ENCODE measurements at places on chromosomes 12 and 14.
A peak's percentile ranks its signal among the peaks of the same experiment; 100 is the strongest.

- DNase-seq: no peak
- H3K27ac ChIP-seq: no peak overlapping the region
Observed at GRCh38 chr12:132154941-132155770, 10.9 kb downstream of the NOC4L start.

DNA sequence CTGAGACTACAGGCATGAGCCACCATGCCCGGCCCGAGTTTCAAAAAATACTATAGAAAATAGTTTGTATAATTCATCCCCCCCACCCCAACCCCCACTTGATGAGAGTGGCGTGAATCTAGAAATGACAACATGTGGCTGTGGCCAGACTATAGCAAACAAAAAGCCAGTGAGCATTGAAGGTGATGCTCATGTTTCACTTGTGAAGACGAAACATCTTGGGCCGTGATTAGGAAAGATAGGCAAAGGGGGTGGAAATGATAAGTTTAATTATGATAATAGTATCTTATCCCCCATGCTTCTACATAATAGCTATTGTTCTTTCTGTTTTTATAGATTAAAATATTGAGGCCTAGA is 8.5 kb downstream of the BORCS5 start:
- no peaks in the 10 kb centered on the region for H3K36me3 ChIP-seq
- H3K4me1 ChIP-seq: peaks cover 29% of the 10 kb centered on the region
- H3K27ac ChIP-seq: peak overlapping the region; percentile 63
- DNase-seq: no peak
- H3K4me3 ChIP-seq: no peak overlapping the region
- no peaks in the 10 kb centered on the region for H3K27me3 ChIP-seq

DNA sequence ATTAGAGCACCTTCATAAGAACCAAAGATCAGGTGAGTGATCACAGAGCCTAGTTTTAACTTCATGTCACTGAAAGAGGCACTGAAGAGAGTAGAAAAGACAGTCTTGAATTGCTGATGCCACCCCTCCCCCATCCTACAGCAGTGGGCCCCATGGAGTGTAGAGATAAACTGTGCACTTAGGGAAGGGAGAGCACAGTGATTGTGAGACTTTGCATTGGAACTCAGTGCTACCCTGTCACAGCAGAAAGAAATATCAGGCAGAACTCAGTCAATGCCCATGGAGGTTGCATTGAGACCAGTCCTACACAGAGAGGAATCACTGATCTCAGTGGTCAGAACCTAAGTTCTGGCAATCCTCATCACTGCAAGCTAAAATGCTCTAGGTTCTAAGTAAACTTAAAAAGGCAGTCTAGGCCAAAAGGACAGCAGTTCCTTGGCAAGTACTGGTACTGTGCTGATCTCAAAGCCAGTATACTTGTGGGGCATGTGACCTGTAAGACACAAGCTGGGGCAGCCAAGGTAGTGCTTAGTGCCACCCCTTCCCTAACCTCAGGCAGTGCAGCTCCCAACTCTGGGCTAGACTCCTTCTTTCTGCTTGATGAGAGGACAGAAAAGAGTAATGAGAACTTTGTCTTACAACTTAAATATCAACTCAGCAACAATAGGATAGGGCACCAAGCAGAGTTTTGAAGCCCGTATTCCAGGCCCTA is 94.1 kb downstream of the FSCB start:
- H3K27ac ChIP-seq: no peak overlapping the region
- no peaks in the 10 kb centered on the region for H3K36me3 ChIP-seq
- no peak for DNase-seq
- no peaks in the 10 kb centered on the region for H3K4me1 ChIP-seq
- no peak overlapping the region for H3K4me3 ChIP-seq

DNA sequence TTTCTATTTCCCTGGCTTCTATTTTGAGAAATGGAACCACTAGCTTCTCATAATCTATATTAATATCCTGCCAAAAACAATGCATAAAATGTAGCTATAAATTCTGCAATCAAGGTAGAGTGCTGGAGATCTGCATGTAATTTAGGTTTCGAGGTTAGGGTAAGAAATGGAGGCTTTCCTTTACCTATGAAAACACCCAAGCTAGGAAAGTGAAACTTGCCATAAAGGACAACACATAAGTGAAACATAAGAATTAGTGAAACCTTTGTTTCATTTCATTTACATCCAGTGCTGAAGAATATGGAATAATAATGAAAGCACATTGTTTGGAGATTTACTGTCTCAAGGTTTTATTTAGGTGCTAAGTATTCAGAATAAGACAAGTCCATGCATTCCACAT is 9.7 kb downstream of the CLEC2A start:
- H3K4me3 ChIP-seq: no peak overlapping the region
- no peaks in the 10 kb centered on the region for H3K4me1 ChIP-seq
- no peak for DNase-seq
- no peak overlapping the region for H3K27ac ChIP-seq
- H3K36me3 ChIP-seq: no peaks in the 10 kb centered on the region

DNA sequence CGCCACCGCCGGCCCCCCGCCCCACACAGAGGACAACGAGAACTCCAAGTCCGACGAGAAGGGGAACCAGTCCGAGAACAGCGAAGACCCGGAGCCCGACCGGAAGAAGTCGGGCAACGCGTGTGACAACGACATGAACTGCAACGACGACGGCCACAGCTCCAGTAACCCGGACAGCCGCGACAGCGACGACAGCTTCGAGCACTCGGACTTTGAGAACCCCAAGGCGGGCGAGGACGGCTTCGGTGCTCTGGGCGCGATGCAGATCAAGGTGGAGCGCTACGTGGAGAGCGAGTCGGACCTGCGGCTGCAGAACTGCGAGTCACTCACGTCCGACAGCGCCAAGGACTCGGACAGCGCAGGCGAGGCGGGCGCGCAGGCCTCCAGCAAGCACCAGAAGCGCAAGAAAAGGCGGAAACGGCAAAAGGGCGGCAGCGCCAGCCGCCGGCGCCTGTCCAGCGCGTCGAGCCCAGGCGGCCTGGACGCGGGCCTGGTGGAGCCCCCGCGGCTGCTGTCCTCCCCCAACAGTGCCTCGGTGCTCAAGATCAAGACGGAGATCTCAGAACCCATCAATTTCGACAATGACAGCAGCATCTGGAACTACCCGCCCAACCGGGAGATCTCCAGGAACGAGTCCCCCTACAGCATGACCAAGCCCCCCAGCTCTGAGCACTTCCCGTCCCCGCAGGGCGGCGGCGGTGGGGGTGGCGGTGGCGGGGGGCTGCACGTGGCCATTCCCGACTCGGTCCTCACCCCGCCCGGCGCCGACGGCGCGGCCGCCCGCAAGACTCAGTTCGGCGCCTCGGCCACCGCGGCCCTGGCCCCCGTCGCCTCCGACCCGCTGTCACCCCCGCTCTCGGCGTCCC is 150.9 kb downstream of the EGLN3 start:
- no peaks in the 10 kb centered on the region for H3K36me3 ChIP-seq
- peaks cover 6% of the 10 kb centered on the region for H3K4me1 ChIP-seq
- DNase-seq: no peak
- H3K4me3 ChIP-seq: peak overlapping the region; percentile 57
- no peaks in the 10 kb centered on the region for H3K27me3 ChIP-seq

- H3K4me1 ChIP-seq: no peaks in the 10 kb centered on the region
- DNase-seq: no peak
- H3K27ac ChIP-seq: no peak overlapping the region
- H3K36me3 ChIP-seq: no peaks in the 10 kb centered on the region
Observed at GRCh38 chr12:88401155-88401554, 179.1 kb downstream of the KITLG start.

GRCh38 chr14:91835920-91836843 is 31.2 kb downstream of the TC2N start:
- H3K27me3 ChIP-seq: no peaks in the 10 kb centered on the region
- DNase-seq: no peak
- H3K36me3 ChIP-seq: no peaks in the 10 kb centered on the region

DNA sequence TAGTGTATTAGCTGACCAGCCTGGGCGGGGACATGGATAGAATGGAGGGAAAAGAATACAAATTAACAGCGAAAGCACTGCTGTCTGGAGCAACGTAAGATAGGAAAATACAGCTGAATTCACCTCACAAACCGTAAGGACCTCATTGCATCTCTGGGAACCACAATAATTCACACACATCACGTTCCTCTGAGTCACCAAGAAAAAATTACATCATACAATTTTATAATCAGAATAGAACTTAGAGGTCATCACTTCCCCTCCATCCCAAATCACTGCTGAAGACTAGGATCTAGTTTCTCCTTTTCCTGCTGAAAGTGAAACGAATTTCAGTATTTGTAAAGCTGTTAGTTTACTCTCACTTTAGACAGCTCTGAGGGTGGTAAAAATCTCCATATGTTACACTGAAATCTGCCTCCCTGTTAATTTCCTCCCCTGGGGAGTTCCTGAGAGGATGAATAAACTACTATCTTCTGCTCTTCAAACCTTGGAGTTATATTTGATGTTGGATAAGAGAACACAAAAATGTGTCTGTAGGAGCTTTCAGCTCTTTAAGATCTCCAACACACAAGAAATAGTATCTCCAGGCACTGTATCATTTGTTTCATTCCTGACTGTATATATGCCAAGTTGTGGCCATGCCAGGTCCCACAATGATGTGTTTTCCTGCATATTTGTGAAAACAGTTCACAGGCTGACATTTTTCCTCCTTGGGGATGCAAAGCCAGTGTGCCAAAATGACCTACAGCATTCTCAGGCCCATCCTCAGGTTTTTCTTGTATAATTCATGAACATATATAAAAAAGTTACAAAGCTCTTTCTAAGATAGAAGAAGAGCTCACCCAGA is 63.8 kb upstream of the SSTR1 start:
- H3K36me3 ChIP-seq: no peaks in the 10 kb centered on the region
- H3K4me1 ChIP-seq: peaks cover 6% of the 10 kb centered on the region
- H3K4me3 ChIP-seq: no peak overlapping the region
- H3K27me3 ChIP-seq: no peaks in the 10 kb centered on the region

DNA sequence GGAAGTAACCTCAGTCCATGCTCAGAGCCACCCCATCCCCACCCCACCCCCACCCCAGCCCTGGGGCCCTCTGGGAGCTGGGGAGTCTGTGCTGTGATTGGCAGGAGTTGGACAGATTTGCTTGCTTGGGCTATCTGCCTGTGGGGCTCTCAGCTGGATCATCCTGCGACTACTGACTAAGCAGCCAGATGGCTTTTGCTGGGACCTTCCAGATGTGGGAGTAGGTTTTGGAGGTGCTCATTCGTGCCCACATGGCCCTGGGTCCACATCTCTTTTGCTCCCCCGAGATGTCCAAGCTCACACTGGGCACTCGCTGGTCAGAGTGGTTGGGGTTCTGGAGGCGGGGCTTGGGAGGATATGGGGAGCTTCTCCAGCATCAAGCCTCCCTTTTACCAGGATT is 138.9 kb downstream of the TSPAN9 start:
- no peaks in the 10 kb centered on the region for H3K27me3 ChIP-seq
- no peak for DNase-seq
- no peak overlapping the region for H3K4me3 ChIP-seq
- no peaks in the 10 kb centered on the region for H3K36me3 ChIP-seq

- H3K27ac ChIP-seq: peak overlapping the region; percentile 70
- H3K36me3 ChIP-seq: no peaks in the 10 kb centered on the region
- H3K27me3 ChIP-seq: no peaks in the 10 kb centered on the region
- peak overlapping the region; percentile 53 for H3K4me3 ChIP-seq
- peaks cover 7% of the 10 kb centered on the region for H3K4me1 ChIP-seq
Observed at GRCh38 chr14:33938131-33938949, 12.5 kb downstream of the EGLN3 start.

- H3K4me1 ChIP-seq: peaks cover 14% of the 10 kb centered on the region
- H3K36me3 ChIP-seq: no peaks in the 10 kb centered on the region
- DNase-seq: no peak
- H3K4me3 ChIP-seq: no peak overlapping the region
- no peaks in the 10 kb centered on the region for H3K27me3 ChIP-seq
Observed at GRCh38 chr14:94038510-94038909, 12.4 kb downstream of the OTUB2 start.

- H3K4me3 ChIP-seq: no peak overlapping the region
- no peak overlapping the region for H3K27ac ChIP-seq
- H3K27me3 ChIP-seq: no peaks in the 10 kb centered on the region
- no peaks in the 10 kb centered on the region for H3K36me3 ChIP-seq
- no peaks in the 10 kb centered on the region for H3K4me1 ChIP-seq
Observed at GRCh38 chr14:28240909-28241308, 525.7 kb upstream of the FOXG1 start.

GRCh38 chr12:11773889-11774677 is 124.6 kb downstream of the ETV6 start:
- DNase-seq: no peak
- peaks cover 31% of the 10 kb centered on the region for H3K4me1 ChIP-seq
- H3K36me3 ChIP-seq: no peaks in the 10 kb centered on the region
- no peaks in the 10 kb centered on the region for H3K27me3 ChIP-seq
- peak overlapping the region; percentile 13 for H3K4me3 ChIP-seq

DNA sequence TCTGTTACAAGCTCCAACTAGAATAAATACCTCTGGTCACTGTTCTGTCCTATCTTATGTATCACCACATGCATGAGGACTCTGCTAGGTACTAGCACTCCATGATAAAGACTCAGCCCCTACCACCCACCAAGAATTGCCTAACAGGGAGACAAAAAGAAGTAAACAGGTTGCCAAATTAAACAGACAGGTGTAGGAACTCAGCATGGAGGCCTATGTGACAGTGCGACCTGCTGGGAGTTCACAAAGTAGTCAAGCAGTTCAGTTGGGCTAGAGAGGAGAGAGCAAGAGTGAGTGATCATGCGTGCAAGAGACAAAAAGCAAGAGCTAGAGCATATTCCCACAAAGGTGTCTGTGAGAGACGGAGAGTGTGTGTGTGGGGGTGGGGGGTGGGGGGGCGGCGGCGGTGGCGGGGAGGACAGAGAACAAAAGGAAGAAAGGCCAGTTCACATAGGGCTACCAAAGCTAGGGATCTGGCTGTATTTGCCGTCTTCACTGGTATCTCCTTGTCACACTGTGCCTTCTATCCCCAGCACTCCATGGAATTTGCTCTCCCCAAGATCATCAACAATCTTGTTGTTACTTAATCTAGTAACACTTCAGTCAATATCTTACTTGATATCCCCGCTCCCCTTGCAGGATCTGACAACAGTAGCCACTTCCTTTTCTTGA is 81.2 kb downstream of the SPPL3 start:
- H3K36me3 ChIP-seq: no peaks in the 10 kb centered on the region
- DNase-seq: no peak
- peaks cover 7% of the 10 kb centered on the region for H3K4me1 ChIP-seq
- H3K27ac ChIP-seq: no peak overlapping the region
- no peak overlapping the region for H3K4me3 ChIP-seq

DNA sequence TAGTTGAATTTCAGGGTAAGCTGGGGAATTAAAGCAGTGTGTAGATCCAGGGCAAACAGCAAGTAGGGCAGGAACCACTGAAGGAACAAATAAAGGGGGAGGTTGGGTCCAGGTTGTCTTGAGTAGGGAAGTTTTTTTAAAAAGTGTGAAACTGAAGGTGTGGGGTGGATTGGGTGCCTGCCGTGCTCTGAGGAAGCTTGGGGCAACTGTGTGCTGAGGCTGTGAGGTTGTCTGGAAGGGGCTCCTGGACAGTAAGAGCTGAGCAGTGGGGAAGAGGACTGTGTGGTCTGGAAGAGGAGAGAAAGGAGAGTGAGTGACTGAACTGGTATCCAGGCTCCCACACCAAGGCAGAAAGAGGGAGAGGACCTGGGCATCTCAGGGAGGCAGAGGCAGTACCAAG is 10.9 kb upstream of the GPR162 start:
- no peaks in the 10 kb centered on the region for H3K4me1 ChIP-seq
- no peaks in the 10 kb centered on the region for H3K36me3 ChIP-seq
- H3K27me3 ChIP-seq: no peaks in the 10 kb centered on the region
- no peak overlapping the region for H3K4me3 ChIP-seq

- no peak for DNase-seq
- H3K27ac ChIP-seq: no peak overlapping the region
- no peak overlapping the region for H3K4me3 ChIP-seq
Observed at GRCh38 chr14:86237733-86238132, 707.8 kb downstream of the FLRT2 start.
